ENCODE measurements at places on chromosomes 4 and X.
A peak's percentile ranks its signal among the peaks of the same experiment; 100 is the strongest.

DNA sequence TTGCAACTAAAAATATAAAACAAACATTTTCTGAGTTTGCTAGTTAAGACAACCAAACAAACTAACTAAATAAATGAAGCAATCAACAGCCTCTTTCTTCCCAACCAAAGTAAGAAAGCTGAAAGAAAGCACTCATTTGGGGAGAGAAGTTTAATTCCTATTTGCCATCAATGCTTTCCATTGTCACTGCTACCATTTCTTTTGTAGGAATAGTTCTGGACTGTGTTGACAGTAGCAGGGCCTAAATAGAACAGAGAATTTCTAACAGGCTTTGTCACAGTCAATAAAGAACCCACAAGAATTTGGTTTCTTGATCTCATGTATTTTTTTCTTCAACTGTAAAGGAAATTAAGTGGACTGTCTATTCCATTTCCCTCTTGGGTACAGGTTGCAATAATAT is 1886.4 kb upstream of the TENM3 start:
- no peak for DNase-seq

GRCh38 chr4:159455675-159456237 is 352.9 kb downstream of the RAPGEF2 start:
- peak; percentile 68 for DNase-seq

DNA sequence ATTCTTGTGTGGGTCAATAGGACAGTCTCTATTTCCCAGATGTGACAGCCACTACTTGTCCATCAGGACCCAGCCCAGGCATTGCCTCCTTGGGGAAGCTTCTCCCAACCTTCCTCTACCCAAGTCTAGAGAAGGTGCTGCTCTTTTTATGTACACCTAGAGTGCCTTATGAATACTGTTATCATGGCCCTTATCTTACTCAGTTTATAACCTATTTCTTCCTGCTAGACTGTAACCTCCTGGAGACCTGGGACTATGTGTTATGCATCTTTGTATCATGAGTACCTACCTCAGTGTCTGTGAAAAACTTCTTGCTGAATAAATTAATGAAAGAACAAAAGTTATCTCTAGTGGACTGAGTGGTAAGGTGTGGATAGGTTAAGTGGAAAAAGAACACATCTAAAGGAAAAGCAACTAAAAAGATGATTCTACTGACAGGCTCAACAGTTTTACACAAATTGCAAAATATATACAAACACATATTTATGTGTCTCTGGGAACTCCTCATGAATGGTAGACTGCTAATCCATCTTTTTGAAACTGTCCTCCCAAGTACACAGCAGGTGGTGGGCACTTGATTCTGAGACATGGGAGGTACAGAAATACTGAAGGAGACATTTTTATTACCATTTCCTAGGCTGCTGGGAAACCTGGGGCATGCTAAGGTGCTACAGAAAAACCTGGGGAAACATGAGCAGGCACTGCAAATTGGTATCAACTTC is 106.6 kb downstream of the SH3RF1 start:
- no peak for DNase-seq

GRCh38 chr4:151403656-151404055 is 5.3 kb upstream of the FHIP1A start:
- no peak for DNase-seq

GRCh38 chr4:156771171-156771837 is 200.3 kb downstream of the PDGFC start:
- DNase-seq, result peak; percentile 62

- DNase-seq, result no peak
Measured at GRCh38 chr4:145884775-145885174, 53.8 kb downstream of the ZNF827 start.

Measured in ELR (cell line).